ENCODE measurements at places on chromosomes 12 and 14. TPM values are rescaled to one million over a fixed set of nuclear protein-coding genes. Genes with fewer than 3 reads are reported as not detected.

DNA sequence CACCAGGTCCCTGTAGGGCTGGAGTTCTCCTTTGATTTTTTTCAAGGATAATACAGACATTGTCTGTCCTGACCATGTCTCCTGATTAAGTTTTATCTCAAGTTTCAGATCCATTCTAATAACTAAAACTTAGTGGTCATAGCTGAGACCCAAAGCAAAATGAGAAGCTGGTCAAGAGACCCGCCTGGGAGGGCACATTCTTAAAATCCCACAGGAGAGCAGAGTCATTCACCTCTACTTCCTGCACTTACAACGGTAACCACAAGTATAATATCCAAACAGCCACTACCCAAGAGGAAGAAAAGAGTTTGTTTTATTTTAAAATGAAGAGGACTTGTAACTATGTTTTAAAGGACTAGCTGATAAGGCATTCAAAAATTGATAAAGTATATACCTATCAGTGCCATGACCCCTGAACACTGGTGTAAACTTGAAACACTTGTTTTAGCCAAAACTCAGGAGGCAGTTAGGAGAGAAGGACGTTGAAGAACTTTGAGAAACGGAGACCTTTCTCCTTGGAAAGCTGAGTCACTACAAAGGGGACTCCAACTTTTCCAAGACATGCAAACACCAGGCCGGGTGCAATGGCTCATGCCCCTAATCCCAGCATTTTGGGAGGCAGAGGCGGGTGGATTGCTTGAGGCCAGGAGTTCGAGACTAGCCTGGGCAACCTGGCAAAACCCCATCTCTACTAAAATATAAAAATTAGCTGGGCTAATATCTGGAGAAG lies 478.2 kb downstream of the GLT1D1 start:
- no peak for DNase-seq

The OTOGL gene
- polyA plus RNA-seq, result 0.46 TPM

DNA sequence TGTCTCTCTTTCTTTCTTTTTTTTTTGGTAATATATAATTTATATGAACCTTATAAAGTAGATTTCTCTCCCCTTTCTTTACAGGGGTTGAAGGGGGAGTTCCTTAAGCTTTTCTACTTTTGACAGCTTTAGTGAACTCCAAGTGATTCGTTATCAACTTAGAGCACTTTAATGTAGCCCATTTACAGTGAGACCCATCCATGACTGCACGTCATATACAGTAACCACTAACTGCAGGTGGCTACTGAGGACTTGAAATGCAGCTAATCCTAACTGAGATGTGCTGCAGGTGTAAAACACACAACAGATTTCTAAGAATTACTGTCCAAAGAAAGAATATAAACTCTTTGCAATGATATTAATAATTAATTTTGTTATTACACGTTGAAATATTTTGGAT lies 582 bp downstream of the LRRIQ1 start:
- no peak for DNase-seq

GRCh38 chr12:118033323-118033722 lies 16.8 kb downstream of the RFC5 start:
- no peak for DNase-seq

GRCh38 chr14:78829274-78829673 lies 659.1 kb downstream of the NRXN3 start:
- DNase-seq, result no peak

- DNase-seq, result no peak
These were observed 82.6 kb upstream of the FUT8 start for GRCh38 chr14:65329911-65330310.

The MCRS1 gene
- 55.9 TPM for polyA plus RNA-seq

GRCh38 chr12:27008081-27008480 lies 6.1 kb downstream of the TM7SF3 start:
- DNase-seq, result no peak

DNA sequence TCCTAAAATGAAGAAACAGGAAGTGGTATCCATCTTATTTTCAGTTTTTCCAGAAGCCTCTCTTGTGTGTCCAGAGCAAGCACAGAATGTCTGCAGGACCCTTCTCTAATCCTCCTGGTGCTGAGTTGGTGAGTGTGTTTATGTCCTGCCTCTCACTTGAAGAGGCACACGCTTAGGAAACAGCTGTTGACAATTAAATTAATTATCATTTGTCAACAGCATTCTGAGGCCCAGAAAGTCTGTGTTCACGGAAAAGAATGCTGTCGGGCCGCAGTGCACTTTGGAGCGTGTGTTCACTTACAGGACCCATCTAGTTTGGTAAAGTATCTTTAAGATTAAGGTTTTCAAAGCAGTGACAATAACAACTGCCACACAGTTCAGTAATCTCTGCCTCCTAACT lies 70.5 kb downstream of the LMNTD1 start:
- no peak for DNase-seq

DNA sequence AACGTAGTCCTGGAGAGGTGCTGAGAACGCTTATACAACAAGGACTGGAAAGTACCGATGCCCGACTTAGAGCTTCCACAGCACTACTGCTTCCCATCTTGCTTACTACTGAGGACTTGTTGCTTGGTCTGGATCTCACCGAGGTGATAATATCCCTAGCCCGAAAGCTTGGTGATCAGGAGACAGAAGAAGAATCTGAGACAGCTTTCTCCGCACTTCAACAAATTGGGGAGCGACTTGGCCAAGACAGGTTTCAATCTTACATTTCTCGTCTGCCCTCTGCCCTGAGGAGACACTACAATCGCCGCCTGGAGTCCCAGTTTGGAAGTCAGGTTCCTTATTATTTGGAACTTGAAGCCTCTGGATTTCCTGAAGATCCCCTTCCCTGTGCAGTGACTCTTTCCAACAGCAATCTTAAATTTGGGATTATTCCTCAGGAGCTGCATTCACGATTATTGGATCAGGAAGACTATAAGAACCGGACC lies 1.1 kb downstream of the TOGARAM1 start:
- DNase-seq, result no peak

DNA sequence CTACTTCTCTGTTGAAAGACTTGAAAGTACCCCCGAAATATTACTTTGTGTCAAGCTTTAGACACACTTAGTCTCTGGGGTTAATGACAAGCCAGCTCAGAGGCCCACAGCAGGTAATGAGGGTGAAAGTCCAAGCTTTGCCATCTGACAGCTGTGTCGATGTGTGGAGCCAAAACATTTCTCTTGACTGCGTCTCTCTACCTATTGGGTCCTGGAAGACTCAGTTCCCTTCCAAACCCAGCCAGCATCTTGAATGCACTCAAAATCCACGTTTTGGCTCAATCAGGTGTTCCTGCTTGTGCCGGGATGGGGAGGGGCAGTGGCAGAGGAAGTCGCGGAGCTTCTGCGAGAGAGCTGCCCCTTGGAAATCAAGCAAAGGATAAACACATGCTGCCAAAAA lies 3.2 kb downstream of the PLXNC1 start:
- no peak for DNase-seq

DNA sequence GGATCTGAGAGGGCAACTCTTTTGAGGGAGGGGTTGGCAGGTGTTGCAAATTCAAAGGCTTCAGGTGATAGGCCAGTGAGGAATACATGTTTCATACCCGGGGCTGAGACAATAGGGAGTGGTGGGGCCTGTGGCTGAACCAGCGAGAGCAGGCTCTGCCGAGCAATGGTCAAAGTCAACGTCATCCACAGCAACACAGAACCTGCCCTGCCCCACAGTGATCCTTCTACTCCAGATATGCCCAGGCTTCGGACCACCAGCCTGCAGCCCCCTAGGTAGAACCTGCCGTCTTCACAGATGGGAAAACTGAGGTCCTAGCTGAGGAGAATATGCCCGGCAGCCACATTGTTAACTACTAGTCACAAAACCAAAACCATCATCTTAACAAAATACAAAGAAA lies 4.1 kb downstream of the SERPINA1 start:
- no peak for DNase-seq

GRCh38 chr14:68318828-68319227 lies 474.0 kb downstream of the ZFP36L1 start:
- DNase-seq, result no peak

DNA sequence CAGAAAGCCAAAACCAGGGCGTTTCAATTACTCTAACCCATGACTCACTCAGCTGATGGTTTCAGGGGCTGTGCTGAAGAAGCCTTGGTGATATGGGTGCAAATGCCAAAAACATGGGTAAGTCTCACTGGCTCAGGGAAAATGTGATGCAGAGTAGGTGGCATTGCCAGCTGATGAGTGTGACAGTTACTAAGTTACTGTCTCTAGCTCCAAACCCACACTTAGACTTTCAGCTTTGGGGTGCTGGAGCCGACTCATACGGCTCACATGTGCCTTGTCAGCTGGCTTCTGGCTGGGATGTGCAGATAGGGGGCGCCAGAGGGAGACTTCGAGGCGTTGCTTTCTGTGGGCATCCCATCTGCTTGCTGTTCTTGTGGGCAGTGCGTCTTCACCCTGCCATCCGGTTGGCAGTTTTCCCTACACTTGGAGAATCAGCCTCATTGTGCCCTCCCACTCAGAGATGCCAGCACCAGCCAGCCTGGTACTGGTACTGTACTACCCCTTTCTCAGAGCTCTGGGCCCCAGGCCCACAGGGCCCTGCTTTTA lies 11.1 kb upstream of the KRT7 start:
- DNase-seq, result no peak

- DNase-seq, result peak; percentile 33
These were observed 575 bp downstream of the NAA30 start for GRCh38 chr14:57390806-57391516.

DNA sequence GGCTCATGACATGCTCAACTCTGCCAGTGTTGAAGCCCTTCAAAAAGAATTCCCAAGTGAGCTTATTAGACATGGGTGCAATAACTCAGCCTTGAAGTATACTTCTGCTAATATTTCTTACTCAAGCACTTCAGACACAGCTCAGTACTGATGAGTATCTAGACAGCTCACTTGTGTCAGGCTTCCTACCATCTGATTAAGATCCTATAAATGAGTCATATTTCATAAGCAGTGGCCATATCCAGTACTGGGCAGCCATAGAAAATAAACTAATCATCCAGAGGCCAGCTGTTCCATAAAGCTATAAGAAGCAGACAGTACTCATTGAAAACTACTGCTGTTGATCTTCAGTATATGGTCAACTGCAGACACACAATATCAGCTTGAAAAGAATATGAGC lies 12.9 kb downstream of the FSCB start:
- no peak for DNase-seq

The TBC1D30 gene
- polyA plus RNA-seq, result 11.2 TPM

The POTEM gene
- not detected for polyA plus RNA-seq

- DNase-seq, result no peak
These were observed 412.7 kb downstream of the TMTC2 start for GRCh38 chr12:83099436-83099835.

GRCh38 chr12:88814779-88815178 lies 234.5 kb upstream of the KITLG start:
- no peak for DNase-seq

The SLCO1B1 gene
- polyA plus RNA-seq, result not detected

GRCh38 chr12:19826980-19827550 lies 387.8 kb downstream of the AEBP2 start:
- no peak for DNase-seq

DNA sequence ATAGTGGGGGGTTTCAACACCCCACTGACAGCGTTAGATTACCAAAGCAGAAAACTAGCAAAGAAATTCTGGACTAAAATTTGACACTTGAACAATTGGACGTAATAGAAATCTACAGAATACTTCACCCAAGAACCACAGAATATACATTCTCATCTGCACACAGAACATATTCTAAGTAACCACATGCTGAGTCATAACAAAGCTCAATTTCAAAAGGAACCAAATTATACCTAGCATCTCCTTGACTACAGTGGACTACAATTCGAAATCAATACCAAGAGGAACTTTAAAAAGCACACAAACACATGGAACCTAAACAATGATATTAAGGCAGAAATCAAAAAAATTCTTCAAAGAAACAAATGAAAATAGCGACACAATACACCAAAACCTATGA lies 871.6 kb upstream of the MDGA2 start:
- DNase-seq, result no peak

The SDSL gene
- polyA plus RNA-seq, result 3.1 TPM

Data from right lung (tissue), 10 donors.